Stimulated activated CD4-positive, alpha-beta T cell treated with anti-CD3 and anti-CD28 coated beads, Interleukin-2, amount 100 ng/mL, for 24 hours (primary cell): ENCODE measurements at places on chromosomes 16 and 17.

DNA sequence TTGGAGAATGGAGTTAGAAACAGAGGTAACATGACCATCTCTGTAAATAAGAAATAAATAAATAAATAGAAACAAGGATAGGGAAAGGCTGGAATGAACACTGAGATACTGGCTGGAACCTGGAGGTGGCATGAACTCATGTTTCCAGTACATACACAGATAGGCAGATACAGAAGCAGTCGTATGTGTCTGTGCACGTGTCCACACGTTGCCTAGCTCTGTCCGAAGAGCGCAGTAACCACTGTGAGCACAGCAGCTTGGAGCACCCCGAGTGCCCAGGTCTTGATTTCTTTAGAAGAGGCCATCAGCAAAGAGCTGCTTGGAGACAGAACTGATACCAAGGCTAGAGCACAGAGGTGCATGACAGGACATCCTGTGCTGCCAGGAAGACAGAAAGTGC, 37.1 kb upstream of the SLC38A8 start:
- no peak for DNase-seq

DNA sequence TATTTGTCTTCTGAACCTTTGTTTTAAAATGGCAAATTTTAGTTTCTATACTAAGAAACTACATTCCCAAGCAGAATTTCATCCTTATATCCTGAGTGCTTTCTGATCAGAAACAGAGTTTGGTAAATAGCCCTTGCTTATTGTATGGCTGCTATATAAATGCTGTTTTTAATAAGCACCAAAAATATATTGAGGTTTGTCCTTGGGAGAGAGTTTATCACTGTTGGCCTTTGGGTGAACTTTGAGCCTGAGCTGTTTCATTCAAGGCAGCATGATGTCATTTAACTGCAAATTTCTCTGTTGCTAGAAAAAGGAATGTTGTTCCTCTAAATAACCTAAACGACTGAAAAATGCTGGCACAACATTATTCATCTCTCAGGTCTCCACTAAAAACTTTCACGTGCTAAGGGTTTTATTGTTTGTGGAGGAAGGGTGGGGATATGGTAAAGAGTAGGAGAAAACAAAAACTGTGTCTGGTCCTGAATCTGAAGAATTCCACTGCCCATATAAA, 334.3 kb upstream of the TBX2 start:
- DNase-seq, result no peak

DNA sequence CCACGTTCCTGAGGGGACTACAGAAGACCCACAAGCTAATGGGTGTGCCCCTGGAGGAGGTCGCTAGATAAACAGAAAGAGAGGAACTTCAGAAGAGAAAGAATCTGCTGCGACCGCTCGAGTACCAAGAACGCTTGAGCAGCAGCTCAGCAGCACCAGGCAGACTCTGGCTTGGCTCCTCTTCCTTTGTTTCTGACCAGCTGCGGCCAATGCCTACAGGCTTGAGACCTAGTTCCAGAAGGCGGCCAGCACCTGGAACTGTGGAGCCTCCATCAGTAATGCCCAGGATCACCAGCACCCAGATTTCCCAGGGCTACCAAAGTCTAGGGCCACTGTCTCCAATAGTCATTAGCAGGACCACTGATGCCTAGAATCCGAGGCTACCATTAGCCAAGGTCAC, 26.0 kb upstream of the GOSR2 start:
- DNase-seq, result no peak

- DNase-seq, result no peak
Observed at GRCh38 chr17:51238255-51238887, 21.5 kb downstream of the MBTD1 start.

- peak; percentile 77 for DNase-seq
Observed at GRCh38 chr16:3938843-3939624, 58.5 kb upstream of the CREBBP start.

DNA sequence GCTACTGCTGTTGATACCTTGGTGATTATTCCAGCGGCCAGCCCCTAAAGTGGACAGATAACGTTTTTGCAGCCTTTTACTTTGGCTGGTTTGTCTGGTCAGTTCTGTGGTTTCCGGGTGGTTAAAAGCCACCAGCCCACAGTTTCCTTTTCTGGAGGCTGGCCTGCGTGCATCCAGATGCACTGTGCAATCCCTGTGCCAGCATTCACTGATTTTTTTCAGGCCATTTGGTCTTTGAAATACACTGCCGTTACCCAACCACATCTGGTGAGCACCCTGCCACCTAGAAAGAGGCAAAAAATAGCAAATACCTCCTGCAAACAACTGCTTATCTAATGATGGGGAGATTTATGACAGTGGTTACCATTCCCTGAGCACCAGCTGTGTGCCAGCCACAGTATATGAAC, 797 bp downstream of the NUDT7 start:
- no peak for DNase-seq

DNA sequence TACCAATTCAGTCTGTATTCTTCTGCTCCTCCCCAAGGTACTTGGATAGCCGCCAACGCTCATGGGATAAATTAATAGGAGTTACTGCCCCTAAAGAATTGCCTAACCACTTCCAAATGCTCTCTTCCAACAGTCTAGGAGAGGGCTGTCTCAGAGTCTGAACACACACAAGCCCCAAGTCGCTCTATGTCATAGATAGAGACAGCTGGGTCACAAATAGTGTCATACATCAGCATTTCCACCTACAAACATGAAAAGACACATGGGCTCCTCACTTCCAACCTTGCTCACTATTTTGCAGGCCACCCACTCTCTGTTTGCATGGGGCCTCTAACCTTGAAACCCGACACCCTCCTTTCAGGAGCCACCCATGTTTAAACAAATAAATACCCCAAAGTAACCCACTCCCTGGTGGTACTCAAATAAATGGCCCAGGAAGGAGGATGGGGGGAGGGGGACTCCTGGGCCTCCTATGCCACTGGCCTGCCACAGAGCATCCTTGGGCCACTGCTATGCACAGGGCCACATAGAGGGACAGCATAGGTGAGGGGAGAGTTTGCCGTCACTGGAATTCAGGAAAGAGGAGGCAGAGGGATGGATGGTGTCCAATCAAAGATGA, 265.9 kb downstream of the SOX9 start:
- DNase-seq, result no peak
